ENCODE measurements at places on chromosomes 12 and 14.

DNA sequence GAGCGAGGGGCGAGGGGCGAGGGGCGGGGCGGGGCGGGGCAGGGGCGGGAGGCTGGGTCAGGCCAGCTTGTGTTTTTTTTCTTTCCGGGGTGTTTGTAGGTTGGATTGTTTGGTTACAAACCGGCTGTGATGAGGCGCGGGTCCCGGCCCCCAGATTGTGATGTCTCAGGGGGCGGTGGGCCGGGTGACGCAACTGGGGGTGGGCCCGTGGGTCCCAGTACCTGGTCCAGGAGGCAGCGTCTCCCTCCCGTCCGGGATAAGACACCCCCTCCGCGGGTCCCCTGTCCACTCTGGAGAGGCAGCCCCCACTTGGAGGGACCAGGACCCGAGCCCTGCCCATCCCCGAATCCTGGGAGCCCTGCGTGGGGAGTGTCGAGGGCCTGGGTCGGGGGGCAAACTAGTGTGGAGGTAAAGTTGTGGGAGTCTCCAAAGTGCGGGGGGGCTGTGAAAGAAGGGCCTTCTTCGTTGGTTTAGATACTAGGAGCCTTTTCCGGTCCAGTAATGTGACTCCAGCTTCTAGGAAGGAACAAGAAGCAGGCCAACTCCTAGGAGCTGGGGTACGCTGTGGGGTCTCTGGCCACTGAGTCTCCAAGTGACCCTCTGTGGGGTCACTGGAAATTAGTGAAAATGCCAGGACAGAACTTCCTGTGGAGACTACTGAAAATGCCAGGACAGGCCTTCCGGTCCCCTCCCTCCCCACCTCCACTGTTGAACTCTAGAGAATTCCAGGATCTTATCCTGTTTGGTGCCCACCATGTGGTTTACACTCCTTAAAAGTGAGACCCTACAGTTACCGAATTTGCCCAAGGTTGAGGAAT, 579 bp upstream of the CLMN start:
- H3K27me3 ChIP-seq: no peaks in the 10 kb centered on the region
- no peaks in the 10 kb centered on the region for H3K4me1 ChIP-seq
- peak overlapping the region; percentile 79 for H3K27ac ChIP-seq
- H3K4me3 ChIP-seq: peak overlapping the region; percentile 81
- H3K36me3 ChIP-seq: no peaks in the 10 kb centered on the region
- ATAC-seq: peak; percentile 16

GRCh38 chr14:24665440-24665991, 31.5 kb upstream of the GZMB start:
- no peaks in the 10 kb centered on the region for H3K4me1 ChIP-seq
- no peak for ATAC-seq
- H3K4me3 ChIP-seq: no peak overlapping the region
- H3K27me3 ChIP-seq: no peaks in the 10 kb centered on the region
- no peak overlapping the region for H3K27ac ChIP-seq

- H3K27me3 ChIP-seq: peaks cover 35% of the 10 kb centered on the region
- no peaks in the 10 kb centered on the region for H3K4me1 ChIP-seq
- no peak for ATAC-seq
- H3K27ac ChIP-seq: no peak overlapping the region
- no peaks in the 10 kb centered on the region for H3K36me3 ChIP-seq
- no peak overlapping the region for H3K4me3 ChIP-seq
These were observed 126.5 kb upstream of the MYL2 start for GRCh38 chr12:111046896-111047295.

DNA sequence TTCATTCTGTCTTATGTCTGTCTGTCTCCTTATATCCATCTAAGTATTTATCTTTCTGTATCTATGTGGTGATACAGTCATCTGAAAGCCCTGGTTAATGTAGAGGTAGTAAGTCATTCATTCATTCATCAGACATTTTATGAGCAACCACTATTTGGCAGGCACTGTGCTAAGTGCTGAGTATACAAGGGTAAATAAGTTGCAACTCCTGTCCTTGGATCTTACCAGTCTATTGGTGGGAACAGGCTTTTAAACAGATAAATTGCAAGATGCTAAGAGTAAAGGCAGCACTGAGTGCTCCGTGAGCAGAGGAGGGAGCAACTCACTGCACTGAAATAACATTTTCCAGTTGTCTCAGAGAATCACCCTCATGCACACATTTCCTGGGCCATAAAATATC, 68.6 kb downstream of the TMEM30B start:
- no peak overlapping the region for H3K4me3 ChIP-seq
- H3K27ac ChIP-seq: no peak overlapping the region
- H3K27me3 ChIP-seq: no peaks in the 10 kb centered on the region
- H3K4me1 ChIP-seq: no peaks in the 10 kb centered on the region
- H3K36me3 ChIP-seq: no peaks in the 10 kb centered on the region

- ATAC-seq: no peak
- H3K27ac ChIP-seq: no peak overlapping the region
- peaks cover 46% of the 10 kb centered on the region for H3K27me3 ChIP-seq
- H3K4me3 ChIP-seq: no peak overlapping the region
- peaks cover 3% of the 10 kb centered on the region for H3K4me1 ChIP-seq
These were observed 7.6 kb upstream of the HOXC4 start for GRCh38 chr12:54045868-54046521.

GRCh38 chr12:13594731-13595514, 386.5 kb downstream of the GRIN2B start:
- H3K27me3 ChIP-seq: no peaks in the 10 kb centered on the region
- no peak overlapping the region for H3K27ac ChIP-seq
- H3K36me3 ChIP-seq: no peaks in the 10 kb centered on the region
- no peak for ATAC-seq
- H3K4me1 ChIP-seq: no peaks in the 10 kb centered on the region

GRCh38 chr14:79766511-79766910, 444.8 kb downstream of the DIO2 start:
- no peaks in the 10 kb centered on the region for H3K27me3 ChIP-seq
- no peak overlapping the region for H3K27ac ChIP-seq
- no peaks in the 10 kb centered on the region for H3K36me3 ChIP-seq
- no peaks in the 10 kb centered on the region for H3K4me1 ChIP-seq
- no peak for ATAC-seq

Measured in gastroesophageal sphincter (tissue), 4 donors.